CD4-positive, alpha-beta memory T cell (primary cell): ENCODE measurements at places on chromosomes 12 and 14.

GRCh38 chr12:68158432-68158831, 1.1 kb downstream of the IFNG start:
- peak; percentile 37 for DNase-seq

DNA sequence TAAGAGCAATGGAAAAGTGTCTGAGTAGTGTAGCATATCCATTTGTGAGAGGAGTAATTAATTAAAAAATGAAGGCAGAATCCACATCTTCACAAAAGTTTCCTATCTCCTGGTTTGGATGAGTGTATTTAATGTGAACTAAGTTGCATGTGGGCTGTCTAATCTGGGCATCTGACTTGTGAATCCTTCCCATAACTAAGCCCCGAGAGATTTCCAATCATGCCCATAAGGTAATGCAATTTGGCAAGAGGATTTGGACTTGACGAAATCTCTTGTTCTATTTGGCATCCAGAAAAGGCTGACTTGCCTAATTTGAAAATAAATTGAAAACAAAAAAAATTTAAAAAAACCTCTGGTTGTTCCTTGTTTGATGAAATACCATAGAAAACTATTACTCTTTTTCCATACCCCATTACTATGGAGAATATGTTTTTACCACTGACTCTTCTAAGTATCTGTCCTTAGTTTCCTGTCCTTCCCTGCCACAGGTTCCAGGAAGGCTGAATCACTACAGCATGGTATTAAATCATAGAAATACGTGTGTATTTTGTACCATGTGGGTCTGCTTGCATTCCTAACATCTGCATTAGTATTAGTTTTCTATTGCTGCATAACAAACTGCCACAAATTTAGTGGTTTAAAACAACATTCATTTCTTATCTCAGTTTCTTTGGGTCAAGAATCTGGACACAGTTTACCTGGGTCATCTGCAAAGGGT, 48.4 kb downstream of the ETV6 start:
- DNase-seq, result no peak

DNA sequence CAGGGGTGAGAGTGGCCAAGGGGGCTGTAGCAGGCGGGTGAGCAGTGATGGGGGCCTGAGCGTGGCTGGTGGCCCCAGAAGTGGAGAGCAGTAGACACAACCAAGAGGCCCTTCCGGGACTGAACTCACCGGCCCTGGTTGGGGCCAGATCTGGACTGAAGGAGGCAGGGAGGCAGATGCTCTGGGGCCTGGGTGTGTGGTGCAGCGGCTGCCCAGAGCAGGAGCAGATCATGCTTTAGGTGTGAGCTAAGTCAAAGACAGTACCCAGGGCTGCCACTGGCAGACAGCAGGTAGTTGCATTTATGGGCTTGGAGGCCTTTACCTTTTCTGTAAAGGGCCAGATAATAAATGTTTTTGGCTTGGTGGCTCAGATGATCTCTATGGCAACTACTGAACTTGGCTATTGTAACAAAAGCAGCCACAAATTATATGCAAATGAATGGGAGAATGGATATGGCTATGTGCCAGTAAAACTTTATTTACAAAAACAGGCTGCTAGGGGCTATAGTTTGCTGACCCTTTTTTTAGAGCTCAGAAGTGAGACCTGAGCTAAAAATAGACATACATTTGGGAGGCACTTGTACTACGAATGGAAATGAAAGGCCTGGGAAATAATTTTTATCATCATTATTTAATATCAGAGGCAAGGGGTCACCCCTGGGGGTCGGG, 25.6 kb downstream of the SETD1B start:
- no peak for DNase-seq

DNA sequence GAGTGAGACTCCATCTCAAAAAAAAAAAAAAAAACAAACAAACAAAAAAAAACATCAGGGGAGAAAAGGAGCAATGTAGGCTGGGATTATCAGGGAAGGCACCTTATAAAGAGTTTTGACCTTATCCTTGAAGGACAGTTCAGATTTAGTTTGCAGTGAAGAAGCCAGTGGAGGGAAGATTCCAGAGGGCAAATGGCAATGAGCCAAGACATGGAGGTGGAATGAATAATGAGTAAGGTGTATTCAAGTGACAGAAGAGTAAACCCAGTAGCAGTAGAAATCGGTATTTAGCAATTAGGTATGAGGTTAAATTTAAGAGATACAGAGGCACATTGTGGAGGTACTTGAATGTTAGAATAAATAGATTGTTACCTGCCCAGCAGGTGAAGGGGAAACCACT, 2.2 kb upstream of the DUSP16 start:
- no peak for DNase-seq

GRCh38 chr12:6383572-6384498, at the start of gene LTBR:
LTBR (plus strand) TSS chr12:6384162; CDS start chr12:6384359, 197 bp downstream.
- DNase-seq, result no peak

GRCh38 chr12:57124261-57124877, 3.9 kb upstream of the LRP1 start:
- peak; percentile 78 for DNase-seq

- DNase-seq, result no peak
These were observed 144.6 kb downstream of the RAD51B start for GRCh38 chr14:67963960-67964812.

DNA sequence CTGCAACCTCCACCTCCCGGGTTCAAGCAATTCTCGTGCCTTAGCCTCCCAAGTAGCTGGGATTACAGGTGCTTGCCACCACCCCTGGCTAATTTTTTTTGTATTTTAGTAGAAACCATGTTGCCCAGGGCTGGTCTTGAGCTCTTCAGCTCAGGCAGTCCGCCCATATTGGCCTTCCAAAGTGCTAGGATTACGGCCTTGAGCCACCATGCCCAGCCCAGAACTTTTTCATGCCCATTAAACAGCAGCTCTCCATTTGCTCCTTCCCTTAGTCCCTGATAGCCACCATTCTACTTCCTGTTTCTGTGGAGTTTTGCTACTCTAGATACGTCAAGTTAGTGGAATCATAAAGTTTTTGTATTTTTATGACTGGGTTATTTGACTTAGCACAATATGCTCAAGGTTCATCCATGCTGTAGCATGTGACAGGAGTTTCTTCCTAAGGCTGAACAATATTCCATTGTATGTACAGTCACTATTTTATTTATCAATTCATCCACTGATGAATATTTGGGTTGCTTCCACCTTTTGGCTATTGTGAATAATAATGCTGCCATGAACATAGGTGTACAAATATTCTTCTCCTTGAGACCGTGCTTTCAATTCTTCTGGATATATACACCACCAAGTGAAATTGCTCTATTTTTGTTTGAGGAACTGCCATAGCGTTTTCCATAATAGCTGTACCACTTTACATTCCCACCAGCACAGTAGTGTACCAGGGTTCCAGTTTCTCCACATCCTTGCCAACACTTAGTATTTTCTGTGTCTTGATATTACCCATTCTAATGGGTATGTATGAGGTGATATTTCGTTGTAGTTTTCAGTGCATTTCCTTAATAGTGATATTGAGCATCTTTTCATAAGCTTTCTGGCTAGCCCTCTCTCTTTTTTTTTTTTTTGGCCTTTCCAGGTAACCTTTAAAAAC, 15.0 kb downstream of the ATF1 start:
- DNase-seq, result no peak

DNA sequence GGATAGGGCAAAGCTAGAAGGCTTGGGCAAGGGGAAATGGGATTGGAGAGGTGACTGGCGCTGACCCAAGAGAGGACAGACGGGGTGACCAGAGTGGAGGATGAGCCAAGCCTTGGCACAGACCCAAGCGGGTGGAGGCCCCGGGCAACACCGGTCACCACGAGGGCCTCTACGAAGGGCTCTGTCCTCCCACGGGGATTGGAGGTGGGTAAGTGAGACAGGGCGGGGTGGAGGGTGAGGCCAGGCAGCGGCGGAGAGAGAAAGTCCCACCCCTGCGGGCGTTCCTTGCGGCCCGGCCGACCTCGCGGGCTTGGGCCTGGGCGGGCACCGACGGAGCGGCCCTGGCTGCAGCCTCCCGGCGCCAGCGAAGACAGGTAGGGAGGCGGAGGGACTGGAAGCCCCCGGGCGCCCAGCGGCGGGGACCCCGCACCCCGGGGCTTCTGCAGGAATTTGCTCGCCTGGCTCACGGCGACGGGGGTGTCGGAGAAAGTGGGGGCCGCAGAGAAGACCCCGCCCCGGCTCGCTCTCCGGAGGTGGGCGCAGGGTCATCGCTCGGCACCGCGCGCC, at the start of gene PAPLN:
Gene PAPLN, plus strand, starts transcription at position 288 of the 567 bp plus-strand sequence. CDS start 2,273 bp downstream, outside the sequence.
- DNase-seq, result no peak

DNA sequence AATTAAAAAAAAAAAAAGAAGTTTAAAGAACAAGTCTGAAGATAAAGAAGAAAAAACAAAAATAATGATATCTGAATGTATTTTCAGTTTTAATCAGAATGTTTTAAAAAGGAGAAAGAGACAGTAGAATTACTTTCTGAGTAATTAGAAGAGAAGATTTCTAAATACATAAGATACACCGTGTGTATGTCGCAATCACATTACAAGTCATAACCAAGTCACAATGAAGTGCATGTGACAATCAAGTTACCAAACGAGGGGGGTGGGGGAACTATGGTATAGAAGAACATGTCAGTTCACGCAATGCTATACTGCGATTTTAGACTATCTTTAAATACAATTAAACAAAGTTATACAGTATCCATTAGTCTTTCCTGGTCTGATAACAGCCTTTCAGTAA, 1464.1 kb upstream of the FLRT2 start:
- DNase-seq, result no peak

DNA sequence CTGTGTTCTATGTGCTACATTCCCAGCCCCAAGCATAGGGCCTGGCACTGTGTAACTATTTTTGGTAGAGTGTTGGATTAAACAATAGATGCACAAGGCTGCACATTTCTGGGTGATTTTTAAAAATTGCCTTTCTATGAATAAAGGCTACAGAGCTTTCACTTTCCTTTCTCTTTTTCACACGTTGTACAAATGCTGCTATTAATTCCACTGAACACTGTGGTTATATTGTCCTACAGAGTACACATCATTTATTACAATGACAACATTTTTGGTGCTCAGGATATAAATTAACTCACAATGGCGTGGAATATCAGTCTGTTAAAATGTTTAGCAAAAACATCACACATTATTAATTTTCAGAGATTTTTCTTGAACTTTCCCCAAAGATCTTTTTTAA, 3.6 kb upstream of the EML1 start:
- no peak for DNase-seq

GRCh38 chr14:20343862-20344220, 406 bp downstream of the PARP2 start:
- DNase-seq, result no peak

DNA sequence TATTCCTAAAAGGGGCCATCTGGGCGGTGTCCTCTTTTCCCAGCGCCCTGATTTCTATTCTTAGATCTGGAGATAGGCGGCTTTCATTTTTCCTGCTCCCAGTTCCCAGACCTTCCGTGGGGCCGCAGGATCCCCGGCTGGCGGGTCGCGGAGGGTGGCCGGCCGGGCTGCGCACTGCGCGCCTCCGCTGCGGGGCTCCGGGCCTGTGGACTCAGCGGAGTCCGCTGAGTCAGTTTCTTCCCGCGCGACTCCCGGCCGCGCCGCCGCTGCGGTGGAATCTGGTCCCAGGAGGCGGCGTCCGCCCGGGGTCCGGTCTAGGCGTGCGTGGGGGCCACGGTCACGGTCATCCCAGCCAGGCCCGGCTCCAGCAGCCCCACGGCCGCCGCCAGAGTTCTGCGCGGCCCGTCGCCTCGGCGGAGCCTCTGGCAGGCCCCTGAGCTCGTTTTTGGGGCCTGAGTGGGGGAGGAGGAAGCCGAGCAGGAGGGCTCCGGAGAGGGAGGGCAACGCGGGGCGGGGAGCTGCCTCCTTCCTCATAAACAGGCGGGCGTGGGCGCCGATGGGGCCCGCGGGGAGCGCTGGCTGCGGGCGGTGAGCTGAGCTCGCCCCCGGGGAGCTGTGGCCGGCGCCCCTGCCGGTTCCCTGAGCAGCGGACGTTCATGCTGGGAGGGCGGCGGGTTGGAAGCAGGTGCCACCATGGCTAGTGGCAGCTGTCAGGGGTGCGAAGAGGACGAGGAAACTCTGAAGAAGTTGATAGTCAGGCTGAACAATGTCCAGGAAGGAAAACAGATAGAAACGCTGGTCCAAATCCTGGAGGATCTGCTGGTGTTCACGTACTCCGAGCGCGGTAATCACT, at the start of gene LRRK2:
Gene LRRK2, plus strand, starts transcription at position 559 of the 853 bp plus-strand sequence. Its CDS starts 135 bp downstream, at position 694.
- DNase-seq, result peak; percentile 31

DNA sequence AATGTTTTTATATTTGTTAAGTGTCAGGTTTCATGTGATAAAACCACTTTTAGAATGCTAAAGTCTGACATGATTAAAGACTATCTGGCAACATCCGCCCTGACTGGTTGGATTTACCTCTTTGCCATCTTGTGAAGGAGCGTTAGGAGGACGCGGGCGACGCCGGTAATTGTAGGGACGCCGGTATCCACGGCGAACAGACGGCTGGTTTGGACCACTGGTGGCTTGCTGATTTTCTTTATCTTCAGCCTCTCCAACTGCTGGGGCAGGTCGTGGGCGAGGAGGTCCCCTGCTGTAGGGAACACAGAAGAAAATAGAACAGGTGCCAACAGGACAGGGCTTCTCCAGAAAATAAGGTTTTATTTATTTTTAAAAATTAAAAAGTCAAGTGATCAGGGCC, 21.3 kb downstream of the YBX3 start:
- no peak for DNase-seq

DNA sequence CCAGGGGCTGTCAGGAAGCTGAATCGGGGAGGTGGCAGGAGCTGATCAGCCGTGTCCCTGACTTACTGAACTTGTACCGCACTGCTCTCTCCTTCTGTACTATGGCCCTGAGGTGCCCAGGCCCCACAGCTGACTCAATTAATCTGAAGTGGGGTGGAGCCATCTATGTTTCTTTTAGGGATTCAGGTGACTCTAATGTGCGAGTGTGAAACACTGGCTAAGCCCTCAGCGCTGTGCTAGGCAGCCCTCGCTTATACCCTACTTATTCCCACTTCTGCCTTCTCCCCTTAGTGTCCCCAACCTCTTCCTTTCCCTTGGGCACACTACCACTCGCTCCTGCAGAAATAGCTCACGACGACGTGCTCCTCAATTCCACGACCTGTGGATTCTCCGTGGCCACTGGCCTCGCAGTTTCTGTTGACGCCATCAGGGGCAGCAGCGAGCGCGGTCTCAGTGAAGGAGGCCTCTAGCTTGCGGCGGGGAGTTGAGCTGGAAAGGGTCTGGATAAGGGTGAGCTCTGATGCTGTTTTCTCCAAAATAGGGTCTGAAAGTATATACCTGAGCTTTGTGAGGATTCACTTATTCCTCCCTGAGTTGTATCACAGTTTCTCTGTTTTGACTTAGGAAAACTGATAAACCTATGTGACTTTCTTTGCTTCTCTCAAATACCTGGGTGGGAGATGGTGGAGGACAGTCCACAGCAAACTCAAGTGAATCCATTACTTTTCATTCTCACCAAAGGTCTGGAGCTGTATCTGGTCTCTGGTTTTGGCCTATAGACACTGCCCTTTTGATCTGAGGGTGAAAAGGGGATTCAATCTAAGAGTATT, 167.6 kb downstream of the SLC41A2 start:
- peak; percentile 30 for DNase-seq

DNA sequence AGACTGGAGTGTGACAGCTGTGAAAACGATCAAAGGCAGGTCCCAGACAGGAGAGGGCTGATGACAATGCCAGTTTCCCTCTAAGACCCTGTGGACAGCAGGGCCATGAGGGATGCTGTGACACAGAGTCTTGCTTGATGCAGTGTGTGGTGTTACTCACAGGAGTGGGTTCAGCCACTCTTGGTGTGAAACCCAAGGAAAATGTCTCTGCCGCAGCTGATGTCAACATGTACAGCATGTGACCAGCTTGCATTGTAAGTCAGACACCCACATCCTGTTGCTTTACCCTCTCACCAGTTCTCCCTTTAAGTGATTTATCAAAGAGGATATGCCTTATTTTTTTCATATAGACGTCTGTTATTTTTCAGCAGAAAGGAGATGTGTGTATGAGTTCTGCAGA, 268.6 kb downstream of the BTG1 start:
- peak; percentile 87 for DNase-seq
